Stimulated activated CD8-positive, alpha-beta memory T cell treated with anti-CD3 and anti-CD28 coated beads, Interleukin-2, amount 100 ng/mL, for 1 hour (primary cell): ENCODE measurements at places on chromosomes 4 and X.

- DNase-seq: no peak
These were observed 70.7 kb downstream of the REELD1 start for GRCh38 chr4:146285037-146285436.

DNA sequence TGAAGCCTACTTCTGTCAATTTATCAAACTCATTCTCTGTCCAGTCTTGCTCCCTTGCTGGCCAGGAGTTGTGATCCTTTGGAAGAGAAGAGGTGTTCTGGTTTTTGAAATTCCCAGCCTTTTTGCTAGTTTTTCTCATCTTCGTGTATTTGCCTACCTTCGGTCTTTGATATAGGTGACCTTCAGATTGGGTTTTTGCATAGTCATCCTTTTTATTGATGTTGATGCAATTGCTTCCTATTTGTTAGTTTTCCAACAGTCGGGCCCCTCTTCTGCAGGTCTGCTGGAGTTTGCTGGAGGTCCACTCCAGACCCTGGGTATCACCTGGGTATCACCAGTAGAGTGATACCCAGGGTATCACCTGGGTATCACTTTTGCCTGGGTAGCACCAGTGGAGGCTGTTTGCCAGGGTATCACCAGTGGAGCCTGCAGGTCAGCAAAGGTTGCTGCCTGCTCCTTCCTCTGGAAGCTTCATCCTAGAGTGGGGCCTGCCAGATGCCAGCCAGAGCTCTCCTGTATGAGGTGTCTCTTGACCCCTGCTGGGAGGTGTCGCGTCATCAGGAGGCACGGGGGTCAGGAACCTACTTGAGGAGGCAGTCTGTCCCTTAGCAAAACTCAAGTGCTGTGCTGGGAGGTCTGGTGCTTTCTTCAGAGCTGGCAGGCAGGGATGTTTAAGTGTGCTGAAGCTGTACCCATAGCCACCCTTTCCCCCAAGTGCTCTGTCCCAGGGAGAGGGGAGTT is 684.2 kb downstream of the PCDH18 start:
- DNase-seq: no peak

- DNase-seq: no peak
These were observed 59.0 kb downstream of the APBB2 start for GRCh38 chr4:41155194-41155830.

DNA sequence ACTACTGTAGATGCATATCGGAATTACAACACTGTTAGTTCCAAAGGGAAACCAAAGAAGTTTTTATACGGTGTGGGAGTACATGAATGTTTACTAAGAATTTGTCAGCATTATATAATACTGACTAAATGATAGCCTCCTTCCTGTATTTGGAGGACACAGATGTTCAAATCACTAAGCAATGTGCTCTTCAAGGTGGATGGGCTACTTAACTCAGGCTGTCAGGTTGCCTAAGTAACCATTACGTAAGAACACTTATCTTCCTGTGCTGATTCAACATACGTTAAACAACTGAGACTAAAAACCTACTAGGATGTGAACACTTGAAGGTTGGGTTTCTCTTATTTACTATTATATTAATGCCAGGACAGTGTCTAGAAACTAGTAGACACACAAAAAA is 81.9 kb upstream of the HPGD start:
- DNase-seq: no peak

DNA sequence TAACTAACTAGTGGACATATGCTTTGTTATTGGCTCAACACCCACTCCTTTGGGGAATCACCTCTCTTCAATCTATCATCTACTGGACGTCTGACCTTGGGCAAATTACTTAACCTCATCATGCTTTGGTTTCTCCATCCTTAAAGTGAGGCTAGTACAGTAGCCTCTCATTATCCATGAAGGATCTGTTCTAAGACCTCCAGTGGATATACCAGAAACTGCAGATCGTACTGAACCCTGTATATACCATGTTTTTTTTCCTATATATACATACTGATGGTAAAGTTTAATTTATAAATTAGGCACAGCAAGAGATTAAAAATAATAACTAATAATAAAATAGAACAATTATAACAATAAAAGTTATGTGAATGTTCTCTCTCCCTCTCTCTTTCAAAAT is 56.2 kb downstream of the HMGB3 start:
- DNase-seq: no peak

DNA sequence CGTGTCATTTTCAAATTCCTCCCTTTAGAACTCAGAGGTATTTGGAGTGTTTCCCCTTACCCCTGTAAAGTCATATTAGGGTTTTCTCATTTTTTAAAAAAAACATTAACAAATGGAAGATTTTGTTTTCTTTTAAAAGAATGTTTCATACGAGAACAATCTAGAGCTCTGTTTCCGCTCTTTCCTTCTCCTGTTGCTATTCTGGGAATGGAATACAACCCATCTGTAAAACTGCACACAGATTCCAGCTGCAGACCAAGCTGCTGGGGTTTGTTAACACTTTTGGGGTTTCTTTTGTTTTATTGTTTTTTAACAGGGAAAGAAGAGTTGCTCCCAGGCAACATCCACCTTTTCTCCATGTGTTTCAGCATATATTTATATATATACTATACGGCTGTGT is 61.3 kb downstream of the HCCS start:
- DNase-seq: no peak

GRCh38 chr4:110034026-110034393 is 121.3 kb downstream of the EGF start:
- DNase-seq: no peak

DNA sequence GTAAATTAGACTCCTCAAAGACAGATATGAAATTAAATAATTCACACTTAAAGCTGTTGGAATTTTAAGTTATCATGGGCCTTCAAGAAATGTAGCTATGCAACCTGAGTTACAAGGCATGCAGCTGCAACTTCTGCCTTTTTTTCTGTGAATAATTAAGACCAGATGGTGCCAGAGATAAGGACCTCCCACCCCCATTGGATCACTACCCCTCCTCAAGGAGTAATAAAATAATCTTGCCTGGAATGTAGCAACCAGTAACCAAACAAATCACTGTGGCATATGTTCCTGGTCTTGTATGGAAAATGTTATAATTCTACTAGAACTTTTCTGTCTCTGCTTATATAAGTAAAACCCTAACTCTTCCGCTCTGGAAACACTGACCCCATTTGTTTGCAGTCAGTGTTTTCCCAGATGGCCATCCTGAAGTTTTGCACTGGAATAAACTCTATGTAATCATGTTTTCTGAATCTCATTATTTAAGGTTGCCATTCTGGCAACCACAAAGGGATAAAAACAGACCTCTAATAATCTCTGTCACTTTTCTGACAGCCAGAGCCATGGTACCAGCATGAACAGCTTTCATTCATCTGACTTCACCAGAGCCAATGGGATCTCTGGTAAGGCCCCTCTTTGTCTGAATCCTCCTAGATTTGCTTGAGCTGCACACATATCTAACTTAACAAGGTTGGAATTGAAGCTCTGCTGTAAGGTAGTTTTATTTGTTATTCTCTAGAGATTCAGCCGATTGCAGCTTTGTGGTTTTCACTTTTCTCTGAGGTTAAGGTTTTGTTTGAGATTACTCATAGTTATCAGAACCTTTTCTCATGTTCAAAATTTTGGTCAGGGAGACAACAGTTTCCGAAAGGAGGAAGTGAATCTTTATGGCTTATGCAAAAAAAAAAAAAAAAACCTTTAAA is 274.6 kb downstream of the NAF1 start:
- no peak for DNase-seq

GRCh38 chrX:148372925-148373324 is 127.5 kb upstream of the AFF2 start:
- no peak for DNase-seq

- no peak for DNase-seq
These were observed 50.4 kb downstream of the PDK3 start for GRCh38 chrX:24515447-24515846.

DNA sequence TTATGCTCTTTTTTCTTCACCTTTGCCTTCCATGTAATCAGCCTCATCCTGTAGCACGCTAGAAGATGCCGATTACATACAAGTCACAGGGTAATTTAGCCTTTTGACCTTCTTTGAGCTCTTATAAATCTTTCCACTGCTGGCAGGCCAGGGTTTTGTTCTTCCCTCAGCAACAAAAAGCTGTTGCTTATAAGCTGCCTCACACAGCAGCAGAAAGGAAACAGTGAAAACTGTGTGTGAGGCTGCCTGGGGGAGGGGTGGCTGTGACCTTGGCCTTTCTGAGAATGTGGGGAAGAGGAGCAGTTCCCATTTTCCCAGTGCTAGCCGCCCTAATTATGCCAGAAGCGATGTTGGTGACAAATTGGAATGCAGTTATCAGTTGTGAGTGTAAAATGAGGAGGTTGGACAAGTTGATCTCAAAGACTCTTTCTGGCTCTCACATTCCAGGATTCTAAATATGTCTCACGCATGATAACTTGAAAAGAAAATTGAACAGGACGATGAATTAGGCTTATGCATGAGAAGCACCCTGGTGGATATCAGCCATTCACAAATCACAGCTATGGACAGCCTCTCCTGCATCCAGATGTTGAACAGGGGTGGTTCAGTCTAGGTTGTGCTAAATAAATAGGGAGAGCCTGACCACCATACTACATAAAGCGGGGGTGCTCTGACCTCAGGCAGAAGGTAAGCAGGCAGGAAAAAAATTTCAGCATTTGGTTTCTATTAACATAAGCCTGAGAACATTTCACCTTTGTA is 25.7 kb downstream of the SLITRK2 start:
- no peak for DNase-seq

GRCh38 chr4:146071390-146071789 is 104.1 kb upstream of the LSM6 start:
- DNase-seq: no peak

GRCh38 chr4:93828332-93828994 is at the start of gene ATOH1:
Gene ATOH1, plus strand, starts transcription at chr4:93828753. Its CDS starts 174 bp downstream, at chr4:93828927.
- no peak for DNase-seq

- no peak for DNase-seq
These were observed 810.0 kb downstream of the RAB28 start for GRCh38 chr4:12674184-12674583.
